ENCODE measurements at places on chromosomes 5 and 9.

DNA sequence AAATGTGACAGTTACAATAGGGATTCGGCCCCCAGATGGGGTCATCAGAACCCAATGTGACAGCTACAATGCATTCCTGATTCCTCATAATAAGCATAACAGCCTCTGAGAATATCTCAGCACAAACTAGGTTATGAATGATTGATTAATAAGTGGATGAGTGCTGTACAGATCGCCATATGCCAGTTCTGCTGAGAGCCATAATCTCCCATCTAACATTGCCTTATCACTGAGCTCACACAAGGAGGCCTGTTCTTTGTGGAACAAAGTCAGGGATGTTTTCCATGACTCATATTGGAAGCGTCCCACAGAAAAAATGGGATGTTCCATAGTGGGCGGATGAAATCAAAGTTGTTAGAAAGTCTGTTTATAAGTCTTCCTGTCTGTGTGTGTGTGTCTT lies 89.6 kb downstream of the KIF4B start:
- DNase-seq: no peak

GRCh38 chr5:135660826-135661575 lies 82.2 kb upstream of the CXCL14 start:
- no peak for DNase-seq

DNA sequence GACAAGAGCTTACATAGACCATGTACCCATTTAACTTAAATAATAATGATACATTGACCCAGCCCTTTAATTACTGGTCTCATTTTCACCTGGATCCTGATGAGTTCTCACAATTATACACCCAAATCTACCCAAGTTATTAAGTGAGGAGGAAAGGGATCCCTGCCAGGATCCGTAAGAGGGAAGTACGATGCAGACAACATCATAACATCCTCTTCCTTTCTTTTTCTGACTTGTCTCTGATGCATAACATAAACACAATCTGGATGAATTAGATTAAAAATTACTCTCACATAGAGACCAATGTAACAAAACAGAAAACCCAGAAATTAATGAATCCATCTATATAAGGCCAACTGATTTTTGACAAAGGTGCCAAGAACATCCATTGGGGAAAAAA lies 17.0 kb downstream of the MARCHF3 start:
- DNase-seq: no peak

DNA sequence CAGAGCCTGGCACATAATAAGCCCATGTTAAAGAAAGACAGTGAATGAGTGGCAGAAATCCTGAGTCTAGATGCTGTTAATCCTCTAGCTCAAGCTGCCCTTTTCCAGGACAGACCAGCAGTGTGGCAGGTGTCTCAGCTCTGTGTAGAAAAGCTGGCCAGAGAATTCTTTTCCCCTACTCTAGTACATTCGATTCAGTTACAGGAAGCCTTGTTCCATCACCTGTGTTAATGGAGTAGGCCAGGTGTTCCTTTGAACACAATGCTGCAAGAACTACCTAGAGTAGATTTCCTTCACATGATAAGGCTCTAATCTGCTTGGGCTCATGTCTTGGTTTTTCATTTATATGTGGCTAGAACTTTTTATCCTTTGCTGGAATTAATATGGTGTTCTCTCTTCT lies 52.5 kb downstream of the NUP214 start:
- no peak for DNase-seq

- DNase-seq: no peak
Measured at GRCh38 chr5:173981185-173981761, 7.7 kb upstream of the C5orf47 start.

DNA sequence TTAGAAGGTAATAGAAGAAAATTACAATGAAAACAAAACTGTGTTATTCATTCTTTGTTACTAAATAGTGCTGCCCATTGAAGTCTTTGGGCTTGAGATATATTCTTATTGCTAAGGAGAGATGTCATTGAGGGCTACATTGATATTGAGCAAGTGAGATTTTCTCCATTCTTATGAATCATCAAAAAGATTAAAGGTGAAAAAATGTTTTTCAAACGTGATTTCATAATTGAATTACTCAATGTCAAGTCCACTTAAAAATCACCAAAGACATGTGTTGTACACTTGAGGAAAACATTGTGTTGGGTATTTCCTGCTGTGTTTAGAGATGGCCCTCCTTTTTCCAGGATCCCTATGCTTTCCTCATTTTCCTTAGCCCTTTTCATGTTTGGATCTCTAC lies 448.1 kb downstream of the NFIB start:
- no peak for DNase-seq

DNA sequence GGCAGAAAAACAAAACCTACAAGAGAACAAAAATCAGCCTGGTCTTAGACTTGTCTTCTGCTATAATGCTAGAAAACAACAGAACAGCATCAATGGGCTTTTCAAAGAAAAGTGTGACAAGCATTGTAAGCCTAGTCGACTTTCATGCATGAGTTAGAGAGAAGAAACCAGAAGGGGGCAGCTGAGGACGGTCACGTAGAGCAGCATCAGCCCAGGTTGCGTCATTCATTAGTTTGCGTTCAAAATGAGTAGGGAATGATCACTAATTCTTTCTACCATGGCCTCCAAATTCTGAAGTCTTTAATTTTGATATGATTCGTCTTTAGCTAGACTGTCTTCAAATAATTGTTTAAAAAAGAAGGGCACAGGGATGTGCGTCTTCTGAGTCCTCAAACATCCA lies 4.7 kb upstream of the ISCA1 start:
- no peak for DNase-seq

DNA sequence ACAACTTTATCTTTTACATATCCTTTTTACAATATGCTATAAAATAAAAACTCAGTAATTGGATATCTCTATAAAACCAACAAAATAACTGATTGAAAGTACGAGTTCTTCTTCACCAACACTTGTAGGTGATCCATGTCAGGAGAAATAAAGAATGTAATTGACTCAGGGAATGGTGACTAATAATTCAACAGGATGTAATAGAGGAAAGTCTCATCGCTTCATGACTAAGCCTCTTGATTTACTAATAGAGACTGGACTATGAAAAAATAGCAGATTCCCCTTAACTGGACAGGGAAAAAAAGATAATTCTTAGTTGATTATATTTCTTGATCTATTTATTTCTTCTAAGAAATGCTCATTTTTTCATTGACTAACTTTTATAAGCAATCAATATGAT lies 507.7 kb upstream of the PTGER4 start:
- no peak for DNase-seq

DNA sequence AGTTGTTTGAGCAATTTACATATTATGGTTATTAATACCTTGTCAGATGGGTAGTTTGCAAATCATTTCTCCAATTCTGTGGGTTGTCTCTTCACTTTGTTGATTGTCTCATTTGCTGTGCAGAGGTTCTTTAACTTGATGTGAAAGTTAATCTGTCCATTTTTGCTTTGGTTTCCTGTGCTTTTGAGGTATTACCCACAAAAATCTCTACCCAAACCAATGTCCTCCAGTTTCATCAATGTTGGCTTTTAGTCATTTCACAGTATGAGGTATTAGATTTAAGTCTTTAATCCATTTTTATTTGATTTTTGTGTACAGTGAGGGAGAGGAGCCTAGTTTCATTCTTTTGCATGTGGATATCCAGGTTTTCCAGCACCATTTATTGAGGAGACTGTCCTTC lies 82.4 kb downstream of the MRPS30 start:
- DNase-seq: no peak

- DNase-seq: no peak
Measured at GRCh38 chr5:138594305-138595058, 19.3 kb upstream of the HSPA9 start.

DNA sequence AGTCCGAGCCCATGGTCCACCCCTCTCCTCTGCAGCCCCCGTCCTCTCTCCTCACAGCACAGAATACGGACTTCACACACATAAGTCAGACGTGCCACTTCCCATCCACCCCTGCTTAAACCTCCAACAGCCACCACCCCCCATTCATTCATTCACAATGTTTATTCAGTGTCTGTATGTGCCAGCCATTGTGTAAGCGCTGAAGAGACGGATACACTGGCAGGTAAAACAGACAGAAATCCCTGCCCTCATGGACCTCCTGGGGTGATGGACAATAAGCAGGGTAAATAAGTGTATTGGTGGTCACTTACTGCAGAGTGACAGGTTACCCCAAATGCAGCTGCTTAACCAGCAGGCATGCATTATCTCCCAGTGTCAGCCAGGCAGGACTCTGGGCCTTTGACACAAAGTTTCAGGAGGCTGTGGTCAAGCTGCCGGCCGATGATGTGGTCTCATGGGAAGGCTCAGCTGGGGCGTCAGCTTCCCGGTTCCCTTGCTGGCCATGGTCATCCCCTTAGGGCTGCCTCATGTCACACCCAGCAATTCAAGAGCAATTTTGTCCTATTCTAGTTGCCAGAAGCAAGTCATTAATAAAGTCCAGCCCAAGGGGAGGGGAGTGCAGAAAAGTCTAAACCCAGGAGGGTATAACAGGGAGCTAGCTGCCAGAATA lies 1.8 kb upstream of the PAXX start:
- DNase-seq: no peak

DNA sequence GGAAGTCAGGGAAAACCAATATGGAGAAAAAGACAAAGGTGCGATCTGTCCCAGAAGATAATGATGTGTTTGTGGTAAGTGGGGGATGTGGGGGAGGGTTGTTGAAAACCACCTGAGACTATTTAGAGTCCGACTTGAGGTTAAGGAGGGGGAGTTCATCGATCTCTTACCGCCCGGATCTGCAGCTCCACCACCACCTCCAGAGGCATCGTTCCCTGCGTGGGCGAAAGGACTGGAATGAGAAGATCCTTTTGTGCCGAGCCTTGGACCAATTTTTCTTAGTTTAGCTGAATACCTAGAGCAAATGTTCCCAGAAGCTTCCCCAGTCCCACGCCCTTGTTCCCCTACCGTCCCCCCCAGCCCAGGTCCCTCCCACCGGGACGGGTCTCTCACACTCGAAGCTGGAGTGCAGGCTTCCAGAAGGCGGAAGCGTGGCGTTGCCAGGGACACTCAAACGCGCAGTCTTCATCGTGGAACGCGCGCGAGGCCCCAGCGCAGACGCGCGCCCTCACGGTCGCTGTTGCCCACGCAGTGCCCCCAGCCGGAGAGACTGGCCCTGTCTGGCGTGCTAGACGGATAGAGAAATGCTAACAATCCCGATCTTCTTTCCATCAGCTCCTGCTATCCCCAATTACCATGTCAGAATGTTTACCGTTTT lies at the start of gene SPATA6L:
SPATA6L (minus strand) TSS at position 439 of the 658 bp plus-strand sequence; CDS start at position 209, 230 bp downstream.
- no peak for DNase-seq

GRCh38 chr5:178389026-178389729 lies 156.6 kb upstream of the PHYKPL start:
- DNase-seq: no peak

DNA sequence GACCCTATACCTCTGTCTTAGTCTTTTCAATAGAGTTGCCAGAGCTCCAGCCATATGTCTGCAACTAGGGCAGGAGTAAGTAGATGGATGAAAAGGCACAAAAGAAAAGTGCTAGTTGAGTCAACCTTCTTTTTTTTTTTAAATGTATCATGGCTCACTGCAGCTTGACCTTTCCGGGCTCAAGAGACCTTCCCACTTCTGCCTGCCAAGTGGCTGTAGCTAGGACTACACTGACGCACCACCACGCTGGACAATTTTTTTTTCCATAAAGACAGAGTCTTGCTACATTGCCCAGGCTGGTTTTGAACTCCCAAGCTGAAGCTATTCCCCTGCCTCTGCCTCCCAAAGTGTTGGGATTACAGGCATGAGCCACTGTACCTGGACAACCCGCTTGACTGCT lies 27.3 kb downstream of the FOXE1 start:
- no peak for DNase-seq

DNA sequence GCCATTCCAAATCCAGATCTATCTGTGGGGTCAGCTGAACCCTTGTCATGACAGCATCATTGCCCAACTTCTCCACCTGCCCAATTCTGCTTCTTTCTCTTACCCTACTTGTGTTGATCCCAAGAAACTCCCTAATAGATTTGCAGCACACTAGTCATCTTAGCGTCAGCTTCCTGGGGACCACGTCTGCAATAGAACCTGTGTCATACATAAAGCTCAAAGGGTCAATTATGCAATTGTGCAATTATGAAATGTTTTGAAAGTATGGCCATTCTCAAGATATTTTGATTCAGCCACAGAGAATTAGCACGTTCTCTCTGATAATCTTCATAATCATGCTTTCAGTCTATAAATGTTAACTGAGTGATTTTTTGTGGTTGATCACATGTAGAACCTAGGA lies 87.4 kb upstream of the PAPPA start:
- no peak for DNase-seq

- DNase-seq: peak; percentile 21
Measured at GRCh38 chr5:139636207-139636792, 11.8 kb upstream of the CXXC5 start.

DNA sequence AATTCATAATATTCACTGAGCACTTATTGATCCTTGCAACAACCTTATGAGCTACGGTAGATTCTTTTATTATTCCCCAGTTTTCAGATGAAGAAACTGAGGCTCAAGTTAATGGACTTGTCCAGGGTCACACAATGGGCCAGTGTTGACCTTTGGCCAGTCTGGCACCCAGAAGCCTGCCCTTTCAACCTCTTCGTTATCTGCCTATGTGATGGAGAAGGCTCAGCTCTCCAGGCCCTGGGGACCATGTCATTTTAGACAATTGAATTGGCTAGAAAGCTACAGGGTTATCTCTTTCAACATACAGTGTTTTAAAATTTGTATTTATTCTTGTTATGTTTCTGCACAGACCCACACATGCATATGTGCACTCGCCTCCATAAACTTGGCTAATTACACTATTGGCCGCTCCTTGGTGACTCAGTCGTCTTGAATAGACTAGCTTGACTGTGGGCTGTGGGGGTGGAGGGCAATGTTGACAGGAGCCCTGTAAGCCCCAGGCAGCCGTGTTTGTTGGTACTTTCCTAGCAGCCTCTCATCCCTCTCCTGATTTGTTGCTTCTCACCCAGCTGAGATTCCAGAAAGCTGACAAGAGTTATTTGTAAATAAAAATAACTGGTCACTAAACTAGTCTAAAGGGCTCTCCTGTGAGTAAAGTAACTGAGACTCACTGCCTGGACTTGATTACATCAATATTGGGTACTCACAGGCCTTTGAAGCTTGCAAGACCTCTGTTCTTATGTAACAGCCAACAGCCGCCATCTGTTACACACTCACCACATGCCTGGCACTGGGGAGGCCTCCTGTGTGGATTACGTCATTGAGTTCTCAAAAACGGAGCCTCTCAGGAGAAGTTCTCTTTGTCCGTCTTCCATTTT lies 8.5 kb upstream of the ANGPTL2 start:
- DNase-seq: no peak
